ENCODE measurements at places on chromosomes 12 and 14.
A peak's percentile ranks its signal among the peaks of the same experiment; 100 is the strongest.

- DNase-seq = peak; percentile 95
These were observed 1.1 kb upstream of the HDAC7 start for GRCh38 chr12:47820631-47821345.

- DNase-seq = no peak
These were observed 48.8 kb downstream of the STXBP6 start for GRCh38 chr14:25001156-25001555.

- DNase-seq = no peak
These were observed 125.5 kb upstream of the PRKD1 start for GRCh38 chr14:30053103-30053502.

DNA sequence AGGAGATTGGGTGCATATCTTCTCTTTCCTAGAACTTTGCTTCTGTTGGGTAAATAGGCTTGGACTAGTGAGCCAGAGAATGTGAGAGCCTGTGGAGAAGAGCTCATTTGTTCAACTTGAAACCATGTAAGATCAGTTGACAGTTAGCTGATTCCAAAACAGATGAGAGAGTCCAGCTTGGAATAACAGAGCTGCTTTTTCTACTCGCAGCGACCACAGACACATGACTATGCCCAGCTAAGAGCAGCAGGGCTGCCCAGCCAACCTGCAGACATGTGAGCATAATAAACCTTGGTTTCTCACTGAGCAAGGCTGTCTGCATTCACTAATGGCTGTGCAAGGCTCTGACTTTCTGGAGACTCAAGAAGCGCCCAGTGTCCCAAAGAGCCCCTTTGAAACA, 209.2 kb downstream of the C12orf75 start:
- no peak for DNase-seq

- no peak for DNase-seq
These were observed 40.9 kb upstream of the PLEKHA5 start for GRCh38 chr12:19088606-19089005.

GRCh38 chr12:90207799-90208198, 499.2 kb upstream of the ATP2B1 start:
- no peak for DNase-seq

DNA sequence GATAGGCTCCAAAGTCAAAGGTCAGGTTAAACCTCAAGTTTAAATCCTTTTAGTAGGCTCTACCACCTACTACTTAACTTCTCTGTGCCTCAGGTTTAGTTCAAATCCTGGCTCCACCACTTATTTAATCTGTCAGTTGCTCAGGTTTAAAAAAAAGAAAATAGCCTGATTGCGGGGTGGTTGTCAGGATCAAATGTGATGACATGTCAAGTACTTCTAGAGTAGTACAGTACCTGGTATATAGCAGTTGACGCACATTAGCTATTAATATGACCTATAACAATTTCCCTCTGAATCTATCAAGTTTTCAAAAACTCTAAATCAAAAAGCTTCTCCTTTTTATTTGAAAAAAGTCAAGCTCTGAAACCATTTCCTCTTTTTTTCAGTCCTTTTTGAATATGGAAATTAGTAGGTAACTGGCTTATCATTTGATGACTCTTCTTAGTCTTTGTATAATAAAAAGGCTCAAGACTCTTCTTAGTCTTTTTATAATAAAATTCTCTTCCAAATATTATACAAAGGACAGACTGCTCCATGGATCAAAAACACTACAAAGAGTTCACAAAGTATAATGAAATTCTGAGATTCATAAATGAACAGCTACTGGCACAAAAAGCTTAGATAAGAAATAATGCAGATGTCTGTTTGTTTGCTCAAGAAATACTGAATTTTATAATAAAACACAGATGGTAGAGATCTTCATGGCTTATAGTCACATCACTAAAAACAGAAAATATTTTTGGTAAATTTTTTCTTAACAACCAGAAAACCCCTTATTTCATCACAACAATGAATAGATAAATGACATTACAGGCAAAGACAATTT, 5.0 kb downstream of the OSBPL8 start:
- DNase-seq = no peak

GRCh38 chr12:26227361-26227745, 32.0 kb downstream of the SSPN start:
- DNase-seq = no peak

- no peak for DNase-seq
These were observed 56.9 kb downstream of the AMN start for GRCh38 chr14:102979406-102979805.

GRCh38 chr12:110774824-110775223, 32.1 kb upstream of the PPP1CC start:
- no peak for DNase-seq

DNA sequence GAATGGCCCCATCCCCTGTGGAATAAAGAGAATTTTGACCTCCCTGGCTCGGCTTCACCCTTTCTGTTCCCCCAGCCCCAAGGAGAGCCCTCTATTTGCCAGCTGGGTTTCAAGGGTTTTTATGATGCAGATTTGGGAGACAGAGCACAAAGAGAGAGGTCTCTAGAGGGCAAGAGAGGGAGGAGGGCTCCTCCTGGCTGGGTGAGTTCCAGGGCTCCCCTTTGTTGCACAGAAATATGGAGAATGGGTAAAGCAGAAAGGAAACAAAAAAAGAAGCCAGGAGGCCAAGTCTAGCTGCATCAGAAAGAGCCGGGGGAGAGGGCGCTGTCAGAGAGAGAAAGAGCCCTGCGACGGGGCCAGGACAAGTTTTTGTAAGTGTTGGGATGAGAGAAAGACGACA, 319.6 kb upstream of the RTL1 start:
- DNase-seq = no peak

GRCh38 chr12:31566547-31566946, 24.4 kb downstream of the DENND5B start:
- DNase-seq = no peak

- DNase-seq = no peak
These were observed 4.6 kb downstream of the OVCH1 start for GRCh38 chr12:29492891-29493290.

GRCh38 chr14:33455654-33456345, 495.1 kb downstream of the EGLN3 start:
- DNase-seq = no peak

- no peak for DNase-seq
These were observed 3.8 kb downstream of the ASIC1 start for GRCh38 chr12:50061171-50061570.

DNA sequence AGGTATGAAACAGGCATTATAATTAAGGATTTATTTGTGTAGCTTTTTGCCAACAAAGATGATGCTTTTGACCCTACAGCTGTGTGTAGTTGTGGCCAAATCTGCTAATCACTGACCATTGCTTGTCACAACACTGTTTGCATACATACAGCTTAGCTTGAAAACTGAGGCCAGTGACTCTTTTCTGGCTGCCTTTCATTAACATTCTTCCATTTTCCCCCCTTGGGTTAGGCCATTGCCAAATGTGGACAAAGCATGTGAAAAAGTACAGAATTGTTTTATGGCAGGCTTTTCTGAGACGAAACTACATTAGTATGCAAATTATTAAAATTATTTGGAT, 263.3 kb downstream of the SLC16A7 start:
- DNase-seq = no peak

DNA sequence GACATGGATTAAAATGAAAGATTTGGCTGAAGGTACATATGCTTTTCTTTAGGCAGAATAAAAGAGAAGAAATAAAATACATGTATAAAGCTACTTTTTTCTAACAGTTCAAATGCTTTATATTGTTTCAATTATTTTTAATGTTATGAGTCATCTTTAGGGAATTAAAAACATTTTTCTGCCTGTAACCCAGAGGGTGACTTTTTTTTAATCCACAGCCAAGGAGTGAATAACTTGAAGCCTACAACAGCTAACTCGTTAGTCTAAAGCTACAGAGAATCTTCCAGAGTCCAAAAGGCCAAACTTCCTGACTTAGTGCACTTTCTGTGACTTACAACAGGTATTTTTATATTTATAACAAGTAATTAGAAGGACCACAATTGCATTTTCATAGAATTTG, 151.6 kb downstream of the SEC23A start:
- DNase-seq = peak; percentile 29

DNA sequence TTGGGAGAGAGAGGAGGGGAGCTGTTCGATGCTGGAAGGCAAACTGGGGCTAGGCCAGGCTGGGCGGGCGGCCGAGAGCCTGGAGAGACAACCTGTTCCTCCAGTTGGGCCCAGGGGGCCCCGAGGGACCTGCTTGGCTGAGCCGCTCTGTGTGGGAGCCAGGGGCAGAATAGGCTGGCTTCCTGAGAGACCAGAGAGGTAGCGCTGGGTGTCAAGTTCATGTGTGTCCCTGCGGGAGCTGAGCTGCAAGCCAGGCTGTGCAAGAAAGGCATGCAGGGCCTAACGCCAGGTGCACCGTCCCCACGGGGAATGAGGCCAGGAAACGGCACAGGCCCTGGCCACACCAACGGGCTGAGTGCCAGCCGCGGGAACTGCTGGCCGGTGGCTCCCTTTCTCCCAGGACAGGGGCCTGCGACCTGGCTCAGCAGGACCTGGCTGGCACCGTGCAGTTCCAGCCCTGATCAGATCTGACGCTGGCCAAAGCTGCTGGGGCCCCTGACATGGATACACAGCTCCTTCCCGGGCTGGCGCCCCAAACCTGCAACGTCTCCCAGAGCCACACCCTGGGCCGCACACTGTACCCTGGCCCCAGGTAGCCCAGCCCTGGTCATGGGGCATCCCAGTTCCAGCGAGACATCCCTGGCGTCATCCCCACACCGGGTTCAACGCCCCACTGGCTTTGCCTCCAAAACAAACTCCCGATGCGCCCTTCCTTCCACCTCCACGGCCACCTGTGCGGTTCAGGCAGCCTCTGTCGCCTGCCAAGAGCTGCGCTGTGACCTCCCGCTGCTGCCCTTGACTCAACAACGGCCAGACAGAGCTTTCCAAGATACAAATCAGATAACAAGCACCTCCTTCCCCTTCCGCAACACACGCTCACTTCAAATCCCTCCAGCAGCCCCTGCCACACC, 65.0 kb downstream of the RFLNA start:
- no peak for DNase-seq

DNA sequence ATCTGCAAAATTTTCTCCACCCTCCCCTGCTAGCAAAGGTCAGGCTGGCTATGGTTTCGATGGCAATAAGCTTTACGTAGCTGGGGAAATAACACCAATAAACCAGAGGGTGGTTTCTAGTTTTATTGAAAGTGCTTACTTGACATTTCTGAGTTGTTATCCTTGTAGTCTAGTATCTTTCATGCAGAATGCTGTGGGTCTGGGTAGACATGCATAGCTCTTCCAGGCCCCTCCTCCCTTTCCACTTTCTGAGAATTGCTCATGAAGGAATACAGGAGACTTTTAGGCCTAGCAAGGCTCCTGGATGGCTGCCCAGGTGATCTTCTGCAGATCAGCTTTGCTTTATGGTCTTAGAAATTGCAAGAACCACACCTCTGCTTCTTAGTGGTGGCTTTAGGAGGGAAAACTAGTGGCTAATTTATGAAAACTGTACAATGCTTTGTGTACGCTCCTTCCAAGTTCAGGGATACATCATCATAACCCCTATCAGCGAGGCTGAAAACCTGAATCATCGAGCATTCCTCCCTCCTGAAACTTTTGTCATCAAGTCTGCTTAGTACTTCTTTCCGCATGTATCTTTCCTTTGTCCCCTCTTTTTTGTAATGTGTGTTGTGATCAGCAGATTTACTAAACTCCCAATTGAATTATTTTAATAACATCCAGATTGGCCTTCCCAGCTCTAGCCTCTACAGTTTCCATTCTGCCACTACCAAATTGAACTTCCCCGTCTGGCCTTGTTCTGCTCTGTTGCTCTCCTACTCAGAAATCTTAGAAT, 473.0 kb downstream of the RAD51B start:
- DNase-seq = no peak

- DNase-seq = no peak
These were observed 6.0 kb downstream of the DCTN2 start for GRCh38 chr12:57541001-57541400.

DNA sequence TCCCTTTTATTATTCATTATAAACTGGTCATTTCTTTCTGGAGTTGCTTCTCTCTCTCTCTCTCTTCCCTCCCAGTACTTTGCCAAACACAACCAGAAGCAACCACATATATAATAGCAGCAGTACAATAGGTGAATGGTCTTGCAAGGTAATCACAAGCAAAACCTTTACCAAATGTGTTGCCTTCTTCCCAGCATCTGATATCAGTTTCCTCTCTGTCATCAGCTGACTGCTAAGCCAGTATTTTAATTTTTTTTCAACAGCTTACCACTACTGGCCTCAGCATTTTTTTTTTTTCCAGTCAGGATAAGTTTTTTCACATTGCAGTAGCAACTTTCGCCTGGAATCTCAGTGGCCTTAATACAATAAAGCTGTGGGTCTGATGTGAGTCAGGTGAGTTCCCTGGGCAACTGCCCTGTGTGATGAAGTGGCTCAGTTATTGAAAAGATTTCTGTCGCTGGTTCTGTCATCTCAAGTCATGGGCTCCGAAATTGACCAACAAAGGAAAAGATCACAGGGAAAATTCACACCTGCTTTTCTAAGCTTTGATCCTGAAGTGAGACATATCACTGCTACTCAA, 282.5 kb upstream of the AMIGO2 start:
- DNase-seq = no peak

- DNase-seq = no peak
These were observed 812.1 kb upstream of the NOVA1 start for GRCh38 chr14:27409944-27410343.

- no peak for DNase-seq
These were observed 165.6 kb downstream of the ZFP36L1 start for GRCh38 chr14:68627050-68627867.

DNA sequence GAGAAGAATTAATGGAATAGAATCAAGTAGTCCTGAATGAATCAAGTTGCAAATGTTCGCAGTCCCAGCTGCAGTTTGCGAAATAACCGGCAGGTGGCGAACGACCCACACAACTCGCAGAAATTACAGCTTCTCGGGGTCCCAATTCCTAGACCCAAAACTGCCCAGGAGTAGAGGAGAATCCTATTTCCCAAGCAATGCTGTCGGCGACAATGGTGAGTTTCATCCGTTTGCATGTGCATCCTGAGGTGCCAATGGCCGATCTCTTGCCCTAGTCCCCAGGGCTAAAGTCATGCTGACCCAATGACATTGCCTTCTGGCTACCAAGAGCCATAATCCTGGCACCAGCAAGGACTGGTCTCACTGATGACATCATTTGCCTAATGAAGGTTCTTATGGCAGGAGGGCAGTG, 8.5 kb upstream of the ASCL1 start:
- peak; percentile 56 for DNase-seq

DNA sequence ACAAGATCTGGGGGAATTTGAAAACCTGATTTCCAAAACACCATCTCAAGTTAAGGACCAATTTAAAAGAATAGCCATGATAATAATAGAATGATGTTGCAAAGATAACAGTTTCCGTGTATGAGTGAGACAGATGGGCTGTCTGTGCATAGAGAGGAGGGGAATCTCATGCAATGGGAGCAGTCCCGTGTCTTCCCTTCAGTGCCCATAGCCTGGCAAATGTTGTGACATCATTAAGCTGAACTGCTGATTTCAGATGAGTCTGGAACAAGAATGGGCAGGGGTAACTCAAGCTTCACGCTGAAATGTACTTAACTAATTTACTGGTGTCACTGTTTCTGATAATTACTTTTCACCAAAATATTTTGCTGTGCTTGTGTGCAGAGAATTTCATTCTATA, 454.0 kb downstream of the FOXG1 start:
- DNase-seq = no peak

All from COLO829 (cell line).